Small intestine (tissue), 16 donors: ENCODE measurements at places on chromosomes 3 and 15.
A peak's percentile ranks its signal among the peaks of the same experiment; 100 is the strongest.

- DNase-seq: peak; percentile 17
Observed at GRCh38 chr3:154766765-154767503, 313.2 kb upstream of the MME start.

DNA sequence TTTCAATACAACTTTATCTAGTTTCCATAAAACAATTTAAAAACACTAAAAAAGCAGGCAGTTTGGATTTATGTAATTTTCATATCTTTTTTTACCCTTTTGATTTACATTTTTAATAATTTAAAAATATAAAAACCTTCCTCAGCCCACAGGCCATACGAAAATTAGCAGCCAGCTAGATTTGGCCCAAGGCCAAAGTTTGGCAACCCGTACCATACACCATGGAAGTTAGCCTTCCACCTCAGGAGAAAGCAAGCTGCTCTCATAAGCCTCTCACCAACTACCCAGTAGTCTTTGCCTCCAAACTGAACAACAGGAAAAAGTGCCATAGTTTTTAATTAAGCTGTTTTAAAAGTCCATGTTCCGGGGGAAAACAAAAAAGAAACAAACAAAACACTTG is 107.3 kb upstream of the TRIM42 start:
- no peak for DNase-seq

DNA sequence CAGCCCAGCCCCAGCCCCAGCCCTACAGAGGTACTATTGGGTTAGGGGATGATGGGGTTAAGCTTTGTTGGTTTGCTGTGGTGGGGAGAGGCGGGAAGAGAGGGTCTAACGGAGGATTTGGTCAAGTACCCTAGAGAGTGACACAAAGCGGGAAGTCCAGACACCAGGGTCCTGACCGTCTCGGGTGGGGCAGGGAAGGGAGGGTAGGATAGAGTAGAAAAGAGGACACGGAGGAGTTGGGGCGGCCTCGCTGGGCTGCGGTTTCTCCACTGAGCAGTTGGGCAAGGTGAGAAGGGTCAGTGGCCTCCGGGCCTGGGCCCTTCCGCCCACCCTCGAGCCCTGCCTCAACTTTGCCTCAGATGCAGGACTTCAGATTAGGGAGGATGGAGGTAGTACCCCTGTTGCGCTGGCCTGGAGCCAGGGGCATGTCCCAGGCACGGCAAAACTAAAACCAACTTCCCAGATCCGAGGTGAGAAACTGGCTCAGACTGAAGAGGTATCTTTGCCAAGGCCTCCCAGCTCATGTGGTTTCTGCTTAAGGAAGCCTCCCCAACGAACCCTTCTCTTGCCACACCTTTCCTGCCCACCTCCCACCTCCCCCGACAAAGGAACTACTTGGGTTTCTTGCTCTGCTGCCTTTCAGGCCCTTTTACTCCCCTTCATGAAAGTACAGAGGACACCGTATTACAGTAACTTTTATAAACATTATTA is 551 bp downstream of the PML start:
- DNase-seq: no peak

DNA sequence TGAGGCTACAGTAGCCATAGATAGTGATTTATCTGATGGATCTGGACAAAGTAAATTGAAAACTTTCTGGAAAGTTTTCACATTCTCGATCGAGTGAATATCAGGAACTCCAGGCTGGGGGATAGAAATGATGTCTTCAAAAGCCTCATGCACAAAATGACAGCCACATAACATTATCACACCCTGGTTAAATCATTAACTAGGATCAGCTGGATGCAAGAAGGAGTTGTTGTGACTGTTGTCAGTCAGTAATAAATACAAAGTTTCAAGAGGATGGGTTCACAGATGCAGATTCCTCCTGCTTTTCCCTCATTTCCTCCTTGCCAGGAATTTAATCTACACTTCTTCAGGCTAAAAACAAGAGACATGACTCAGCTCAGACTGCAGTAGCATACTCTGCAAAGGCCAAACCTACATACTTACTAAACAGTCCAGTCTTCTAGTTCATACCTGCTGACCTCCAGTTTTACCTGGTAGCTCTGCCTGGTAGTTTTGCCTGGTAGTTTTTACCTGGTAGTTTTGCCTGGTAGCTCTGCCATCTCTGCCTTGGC is 40.9 kb downstream of the C2CD4A start:
- peak; percentile 53 for DNase-seq

DNA sequence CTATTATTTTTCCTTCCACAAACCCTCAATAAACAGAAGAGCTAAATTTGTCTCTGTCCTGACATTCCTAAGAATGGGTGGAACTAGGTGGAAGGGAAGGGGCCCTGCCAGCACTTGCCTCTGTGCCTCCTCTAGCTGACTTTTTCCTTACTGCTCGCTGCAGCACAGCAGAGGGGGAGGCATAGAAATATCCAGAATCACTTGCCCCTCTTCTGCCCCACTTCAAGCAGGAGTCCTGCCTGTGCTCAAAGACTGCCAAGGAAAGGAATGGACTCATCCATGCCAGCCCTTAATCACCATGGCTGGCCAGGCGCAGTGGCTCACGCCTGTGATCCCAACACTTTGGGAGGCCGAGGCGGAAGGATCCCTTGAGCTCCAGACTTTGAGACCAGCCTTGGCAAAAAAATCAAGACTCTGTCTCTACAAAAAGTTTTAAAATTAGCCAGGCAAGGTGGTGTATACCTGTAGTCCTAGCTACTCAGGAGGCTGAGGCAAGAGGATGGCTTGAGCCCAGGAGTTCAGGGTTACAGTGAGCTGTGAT is 51.8 kb downstream of the ADCY5 start:
- no peak for DNase-seq

DNA sequence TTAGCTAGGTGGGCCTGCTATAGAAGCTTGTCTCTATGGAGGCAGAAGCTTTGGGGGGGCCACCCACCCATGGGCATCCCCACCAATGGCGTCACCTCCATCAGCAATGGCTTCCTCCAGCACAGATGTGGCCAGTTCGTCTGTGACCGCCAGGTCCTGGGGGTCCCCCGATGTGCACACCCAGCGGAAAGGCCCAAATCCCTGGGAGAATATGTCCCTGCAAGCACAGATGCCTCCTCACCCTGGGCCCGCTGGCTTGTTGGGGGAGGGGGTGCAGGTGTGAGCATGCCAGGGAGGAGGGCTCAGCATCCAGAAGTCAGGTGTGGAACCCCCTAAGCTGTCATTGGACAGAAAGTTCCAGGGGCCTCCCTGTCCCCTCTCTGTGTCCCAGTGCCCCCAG is 19.6 kb downstream of the UROC1 start:
- DNase-seq: no peak

- no peak for DNase-seq
Observed at GRCh38 chr15:63372018-63372705, 9.5 kb downstream of the CA12 start.

DNA sequence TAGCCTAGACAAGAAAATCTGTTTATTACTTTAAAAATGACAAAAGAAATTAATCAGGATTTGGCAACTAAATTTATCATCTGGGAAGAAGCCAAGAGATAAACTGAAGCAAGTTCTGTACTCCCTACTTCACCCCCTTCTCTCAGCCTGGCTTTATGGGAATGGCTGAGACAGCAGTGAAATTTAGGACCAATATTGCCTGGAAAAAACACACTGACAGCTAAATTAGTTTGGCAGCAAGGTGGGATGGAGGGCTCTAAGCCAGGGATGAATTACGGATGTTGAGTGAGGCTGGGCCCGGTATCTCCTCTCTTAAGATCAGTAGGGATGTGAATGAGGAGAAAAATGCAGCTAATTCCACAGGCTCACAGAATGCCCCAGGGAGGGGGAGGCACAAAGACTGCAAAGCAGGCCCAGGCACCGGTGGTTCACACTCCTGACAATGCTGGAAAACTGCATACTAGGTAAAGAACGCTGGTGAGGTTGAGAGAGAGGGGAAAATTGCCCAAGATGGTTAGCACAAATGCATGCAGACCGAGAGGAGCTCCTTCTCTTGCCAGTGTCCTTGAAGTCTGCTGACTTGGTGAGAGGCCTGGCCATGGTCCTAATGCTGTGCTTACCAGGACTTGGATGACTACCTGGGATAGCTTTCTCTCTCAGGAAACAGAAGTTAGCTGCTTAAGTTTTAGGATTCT is 89.0 kb downstream of the WDR76 start:
- no peak for DNase-seq

DNA sequence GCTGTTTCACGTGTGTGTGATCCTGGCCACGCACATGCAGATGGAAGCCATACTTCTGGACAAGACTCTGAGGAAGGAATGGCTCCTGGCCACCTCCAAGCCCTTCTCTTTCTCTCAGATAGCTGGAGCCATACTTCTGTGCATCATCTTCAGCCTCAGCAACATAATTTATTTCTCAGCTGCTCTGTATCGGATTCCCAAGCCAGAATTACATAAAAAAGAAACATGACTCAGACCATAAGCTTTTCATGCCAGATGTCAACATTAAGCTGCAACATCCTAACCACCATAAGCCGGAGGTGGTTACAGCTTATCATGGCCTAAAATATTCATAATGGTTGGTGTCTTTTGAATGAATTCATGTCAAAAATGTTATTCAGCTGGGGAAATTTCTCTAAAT is 10.6 kb upstream of the KIF23 start:
- DNase-seq: no peak

DNA sequence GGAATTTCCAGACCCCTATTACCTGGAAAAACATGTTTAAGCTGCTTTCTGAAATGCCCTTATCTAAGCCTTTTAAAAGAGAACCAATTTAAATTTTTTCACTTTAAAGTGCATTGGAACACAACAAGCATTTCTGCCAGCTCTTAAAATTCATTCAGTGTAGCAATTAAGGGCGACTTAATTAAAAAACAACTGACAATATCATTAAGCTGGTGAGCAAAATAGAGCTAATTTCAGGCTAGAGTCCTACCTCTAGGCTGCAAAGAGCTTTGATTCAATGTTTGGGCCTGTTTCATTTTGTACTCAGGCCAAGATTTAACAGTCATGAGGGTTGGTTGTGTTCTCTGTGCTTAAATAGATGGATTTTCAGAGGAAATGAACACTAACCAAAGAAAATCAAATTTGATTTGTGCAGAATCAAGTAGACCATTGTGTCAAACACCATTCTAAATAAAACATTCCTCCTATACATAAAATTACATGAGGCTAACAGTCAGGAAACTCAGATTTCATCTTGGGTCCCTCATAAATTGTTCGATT is 114.6 kb downstream of the TMEM108 start:
- DNase-seq: no peak

GRCh38 chr15:80891006-80891405 is 98.6 kb downstream of the MESD start:
- no peak for DNase-seq

- DNase-seq: peak; percentile 94
Observed at GRCh38 chr3:128383316-128384235, 83.1 kb downstream of the DNAJB8 start.

- DNase-seq: no peak
Observed at GRCh38 chr3:71441217-71441924, 142.2 kb downstream of the FOXP1 start.

- no peak for DNase-seq
Observed at GRCh38 chr3:29141197-29141917, 139.5 kb upstream of the RBMS3 start.

DNA sequence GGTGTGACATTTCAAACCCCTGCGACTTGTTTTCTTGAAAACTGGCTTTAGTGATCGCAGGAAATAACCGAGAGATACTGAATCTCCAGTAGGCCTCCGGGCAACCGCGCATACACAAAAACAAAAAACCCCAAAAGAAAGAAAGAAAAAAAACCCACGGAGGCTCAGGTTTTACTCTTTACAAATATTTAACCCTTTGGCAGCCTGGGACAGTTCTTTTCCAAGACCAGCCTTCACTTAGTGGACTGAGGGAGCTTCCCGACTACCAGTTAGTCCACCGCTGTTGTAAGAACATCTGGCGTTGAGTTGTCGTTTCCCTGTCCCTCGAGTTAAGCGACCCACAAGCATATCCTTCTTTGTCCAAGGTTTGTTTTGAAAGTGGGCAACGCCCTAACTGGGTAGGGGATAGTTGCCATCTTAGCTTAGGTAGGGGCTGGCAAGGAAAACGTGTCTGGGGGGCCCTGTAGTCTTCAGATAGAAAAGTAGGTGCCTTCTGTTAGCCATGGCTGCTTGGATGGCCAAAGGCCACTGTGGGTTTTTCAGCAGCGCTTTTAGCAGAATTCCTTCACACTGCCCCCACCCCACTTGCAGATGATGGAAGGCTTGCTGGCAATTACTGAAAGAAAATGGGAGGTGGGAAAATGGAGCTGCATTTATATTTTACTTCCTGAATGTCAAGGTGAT is 6.9 kb downstream of the ISL2 start:
- peak; percentile 26 for DNase-seq

GRCh38 chr3:169278667-169279066 is 384.8 kb downstream of the MECOM start:
- no peak for DNase-seq

DNA sequence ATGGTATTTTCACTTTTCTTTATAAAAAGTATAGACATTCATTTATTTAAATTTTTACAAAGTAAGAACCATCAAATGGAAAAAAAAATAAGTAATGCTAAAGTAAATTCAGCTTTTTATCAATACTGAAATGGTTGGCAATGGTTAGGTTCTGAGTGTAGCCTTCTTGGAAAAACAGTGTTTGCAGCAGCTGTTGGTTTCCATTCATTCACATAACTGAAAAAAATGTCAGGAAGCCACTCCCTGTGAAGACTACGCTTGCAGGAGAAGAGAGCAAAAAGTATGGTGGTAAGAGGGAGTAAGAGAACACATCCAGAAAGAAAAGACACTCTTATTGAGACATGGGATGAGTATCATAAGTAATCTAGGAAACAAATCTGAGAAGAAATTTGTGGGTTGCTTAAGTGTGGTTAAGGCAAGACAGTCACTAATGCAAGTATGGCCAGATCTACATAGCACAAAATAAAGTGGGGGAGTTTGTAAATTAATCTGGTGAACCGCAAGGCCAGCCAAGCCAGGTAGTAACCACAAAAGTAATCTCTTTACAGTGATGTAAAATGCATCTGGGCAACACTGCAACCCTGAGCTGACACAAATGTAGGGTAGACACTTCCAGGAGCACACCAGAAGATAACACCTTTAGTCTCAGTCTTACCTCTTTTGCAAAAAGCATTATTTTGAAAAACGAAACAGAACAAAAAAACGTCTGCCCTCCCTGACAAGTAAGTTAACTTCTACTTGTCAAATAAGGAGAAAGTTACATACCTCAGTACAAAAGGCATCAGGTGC is 133.7 kb downstream of the IGSF11 start:
- DNase-seq: no peak

- no peak for DNase-seq
Observed at GRCh38 chr3:197749315-197749600, 425 bp upstream of the FYTTD1 start.

DNA sequence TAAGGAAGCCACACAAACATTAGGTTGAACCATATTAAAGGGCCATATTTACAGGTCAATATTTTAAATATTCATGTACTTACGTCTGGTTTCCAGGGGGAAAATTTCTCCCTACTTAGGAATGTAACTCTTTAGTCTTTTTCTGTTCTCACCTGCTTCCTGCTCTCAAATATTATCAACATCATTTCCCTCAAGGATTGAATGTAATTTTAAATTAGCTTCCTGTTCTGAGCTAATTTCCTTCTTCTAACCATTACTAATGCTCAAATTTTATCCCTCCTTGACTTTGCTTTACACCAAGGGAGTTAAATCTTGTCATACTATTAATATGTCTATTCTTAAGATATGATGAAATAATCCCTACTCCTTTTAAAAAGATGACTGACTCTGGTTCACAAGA is 103.4 kb upstream of the UBP1 start:
- DNase-seq: no peak

GRCh38 chr3:147758771-147759170 is 349.6 kb downstream of the ZIC1 start:
- no peak for DNase-seq

- DNase-seq: no peak
Observed at GRCh38 chr3:158660711-158661110, 11.7 kb downstream of the LXN start.

- DNase-seq: no peak
Observed at GRCh38 chr3:22496641-22497040, 706.5 kb upstream of the UBE2E2 start.
